ENCODE measurements at places on chromosomes 3 and 15.

GRCh38 chr3:114499976-114500375, 206.1 kb downstream of the TIGIT start:
- DNase-seq: no peak

GRCh38 chr3:37968199-37968598, 22.4 kb upstream of the VILL start:
- DNase-seq: no peak

GRCh38 chr15:66291816-66292570, 1.4 kb upstream of the DIS3L start:
- no peak for DNase-seq

DNA sequence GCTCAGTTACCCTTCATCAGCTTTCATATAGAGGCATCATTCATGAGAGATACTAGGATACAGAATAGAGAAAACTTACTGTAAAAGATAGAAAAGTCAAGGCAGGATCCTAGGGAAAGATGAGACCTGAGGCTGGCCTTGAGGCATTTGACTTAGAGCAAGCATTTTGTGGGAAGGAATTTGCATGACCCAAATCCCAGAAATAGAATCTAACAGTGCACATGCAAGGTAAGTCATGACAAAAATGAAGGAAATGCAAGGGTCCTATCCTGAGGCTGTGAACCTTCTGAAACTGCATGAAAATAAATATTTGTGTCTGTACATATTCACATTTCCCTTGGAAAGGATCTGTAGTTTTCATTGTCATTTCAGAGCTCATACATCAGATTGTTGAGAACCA, 122.3 kb downstream of the HCN4 start:
- DNase-seq: no peak

DNA sequence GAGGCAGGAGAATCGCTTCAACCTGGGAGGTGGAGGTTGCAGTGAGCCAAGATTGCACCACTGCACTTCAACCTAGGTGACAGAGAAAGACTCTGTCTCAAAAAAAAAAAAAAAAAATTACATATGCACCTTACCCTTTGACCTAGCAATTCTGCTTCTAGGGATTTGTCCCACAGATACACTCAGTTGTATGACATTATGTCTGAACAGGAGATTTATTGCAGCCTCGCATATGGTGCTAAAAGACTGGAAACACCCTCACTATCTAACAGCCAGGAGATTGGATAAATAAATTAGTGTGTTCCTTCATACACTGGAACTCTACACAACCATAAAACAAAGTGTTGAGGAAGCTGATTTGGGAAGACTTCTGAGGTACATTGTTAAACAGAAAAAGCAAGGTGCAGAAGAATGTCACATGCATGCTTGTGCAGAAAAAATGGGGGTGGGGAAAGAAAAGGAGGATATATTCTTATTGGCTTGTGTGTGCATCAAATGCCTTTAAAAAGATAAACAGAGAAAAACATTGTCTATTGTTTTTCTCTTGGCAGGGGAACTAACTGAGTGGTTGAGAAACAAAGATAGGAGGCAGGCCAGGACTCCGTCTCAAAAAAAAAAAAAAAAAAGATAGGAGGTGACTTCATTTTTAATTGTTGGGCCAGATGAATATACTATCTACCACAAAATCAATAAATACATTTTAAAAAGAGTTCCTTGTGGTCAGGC, 30.9 kb downstream of the PPCDC start:
- DNase-seq: no peak

Data from stimulated activated CD4-positive, alpha-beta T cell treated with anti-CD3 and anti-CD28 coated beads, Interleukin-1b, Interleukin-23, amount 100 ng/mL, for 4 hours (primary cell).